Nucleus accumbens (tissue), 56 donors: ENCODE measurements at places on chromosomes 5 and 9.

GRCh38 chr5:23655674-23656073 is 148.3 kb downstream of the PRDM9 start:
- no peak for DNase-seq

GRCh38 chr9:37719526-37719925 is 34.1 kb upstream of the TRMT10B start:
- no peak for DNase-seq

- no peak for DNase-seq
Observed at GRCh38 chr5:140266471-140267200, 36.3 kb downstream of the PFDN1 start.

DNA sequence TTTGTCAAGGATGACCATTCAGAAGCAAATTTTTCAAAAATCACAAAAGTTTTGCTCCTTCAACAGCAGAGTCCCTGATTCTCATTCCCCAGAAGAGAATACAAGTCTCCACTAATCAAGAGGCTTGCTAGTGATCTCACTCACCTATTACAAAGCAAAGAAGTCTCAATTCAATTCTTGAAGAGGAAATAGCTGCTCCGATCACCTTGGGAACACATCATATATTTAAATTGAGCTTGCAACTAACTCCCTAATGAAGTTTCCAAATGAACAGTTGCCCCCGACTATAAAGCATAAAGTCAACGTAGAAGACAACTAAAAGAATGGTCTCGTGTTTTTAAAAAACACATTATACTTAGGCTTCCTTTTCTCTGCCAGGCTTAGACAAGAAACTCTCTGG is 1.6 kb downstream of the LIFR start:
- no peak for DNase-seq

GRCh38 chr5:53922508-53923498 is 362.4 kb downstream of the NDUFS4 start:
- DNase-seq: no peak

DNA sequence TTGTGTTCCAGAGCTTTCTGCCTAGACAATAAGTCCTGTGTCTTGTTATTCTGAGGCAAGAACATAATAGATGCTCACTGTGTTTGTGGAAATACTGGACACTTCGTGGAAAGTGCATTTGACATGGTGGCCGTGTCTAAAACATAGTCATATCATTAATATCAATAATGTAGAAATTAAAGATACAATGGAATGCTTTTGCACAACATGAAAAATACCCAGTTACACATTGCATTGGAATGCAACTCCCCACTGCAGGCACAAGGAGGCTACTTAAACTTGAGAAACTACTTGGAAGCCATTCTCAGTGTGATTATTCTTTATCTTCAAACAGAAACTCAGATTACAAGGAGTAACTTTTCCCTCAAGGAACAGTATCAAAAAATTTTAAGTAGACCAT is 145.3 kb upstream of the ZNF462 start:
- DNase-seq: no peak

DNA sequence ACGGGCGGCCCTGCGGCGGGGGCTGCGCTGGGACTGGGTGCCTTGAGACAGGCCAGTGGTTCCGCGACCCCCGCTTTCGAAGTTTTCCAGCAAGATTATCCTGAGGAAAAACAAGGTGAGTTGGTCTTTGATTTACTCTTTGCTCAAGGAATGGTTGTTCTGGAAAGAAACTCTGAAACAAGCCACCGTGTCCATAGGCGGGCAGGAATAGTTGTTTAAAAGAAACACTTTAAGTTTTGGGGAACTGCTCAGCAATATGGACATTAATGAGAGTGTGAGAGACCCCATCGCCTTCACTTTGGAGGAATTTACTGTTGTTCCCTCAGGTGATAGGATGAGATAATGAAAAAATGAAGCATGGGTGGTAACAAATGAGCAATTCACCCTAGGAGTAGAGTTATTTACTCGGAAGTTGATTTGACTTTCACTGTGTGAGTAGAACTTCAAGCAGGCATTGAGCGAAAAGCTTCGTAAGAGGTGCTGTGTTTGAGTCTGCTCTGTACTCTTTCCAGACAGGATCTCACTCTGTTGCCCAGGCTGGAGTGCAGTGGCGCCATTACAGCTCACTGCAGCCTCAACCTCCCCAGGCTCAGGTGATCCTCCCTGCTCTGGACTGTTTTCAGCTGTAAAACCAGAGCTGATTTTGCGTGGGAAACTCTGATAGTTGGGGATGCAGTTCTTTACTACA is 1.1 kb downstream of the DMRTA1 start:
- DNase-seq: no peak

- DNase-seq: no peak
Observed at GRCh38 chr9:94699715-94700373, 26.7 kb upstream of the AOPEP start.

DNA sequence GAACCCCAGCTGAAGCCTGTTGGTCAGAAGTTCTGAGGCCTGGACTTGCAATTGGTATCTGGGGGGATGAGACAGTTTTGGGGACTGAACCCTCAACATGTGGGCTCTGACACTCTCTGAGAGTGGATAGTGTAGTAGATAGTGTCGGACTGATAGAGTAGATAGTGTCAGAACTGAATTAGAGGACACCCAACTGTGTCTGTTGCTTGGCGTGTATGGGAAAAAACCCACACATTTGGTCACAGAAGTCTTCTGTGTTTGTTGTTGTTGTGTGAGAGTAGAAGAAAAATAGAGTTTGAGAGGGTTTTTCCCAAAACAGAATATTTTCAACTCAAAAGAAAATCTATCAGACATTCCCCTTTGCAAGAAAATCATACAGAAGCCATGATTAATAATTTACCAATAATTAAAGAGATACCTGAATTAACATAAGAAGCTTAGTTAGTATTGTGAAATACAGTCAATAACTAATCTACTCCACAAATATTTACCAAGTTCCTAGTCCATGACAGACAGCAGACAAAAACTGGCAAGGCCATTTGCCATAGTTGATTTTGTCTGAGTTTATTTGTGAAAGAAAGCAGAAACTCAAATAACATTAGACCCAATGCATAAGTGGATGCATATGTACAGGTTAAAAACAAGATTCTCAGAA is 170.9 kb downstream of the CTNND2 start:
- no peak for DNase-seq
